ENCODE measurements at places on chromosomes 13 and 19. TPM values are rescaled to one million over a fixed set of nuclear protein-coding genes. Genes with fewer than 3 reads are reported as not detected.

- no peak for DNase-seq
Measured at GRCh38 chr19:29668746-29669609, 3.7 kb downstream of the PLEKHF1 start.

- no peak for DNase-seq
Measured at GRCh38 chr19:14405380-14405757, 13.8 kb downstream of the DDX39A start.

DNA sequence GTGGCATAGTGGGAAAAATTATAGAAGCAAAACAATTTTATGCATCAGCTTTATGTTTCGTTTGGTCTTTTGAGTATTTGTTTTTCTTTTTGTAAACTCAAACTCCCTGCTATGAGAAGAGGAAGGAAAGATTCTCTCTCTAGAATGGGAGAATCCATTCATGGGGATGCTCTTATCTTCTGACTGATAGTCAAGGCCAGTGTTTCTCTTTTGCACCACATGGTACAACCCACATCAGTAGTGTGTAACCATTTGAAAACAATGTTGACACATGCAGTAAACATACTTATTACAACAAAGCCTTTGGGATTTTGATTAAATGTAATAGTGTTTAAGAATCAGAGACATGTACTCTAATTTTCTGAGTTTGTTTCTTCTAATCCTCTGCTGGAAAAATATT lies 490.5 kb downstream of the MYO16 start:
- DNase-seq: no peak

GRCh38 chr13:71624653-71625600 lies 242.1 kb downstream of the DACH1 start:
- DNase-seq: no peak

GRCh38 chr13:33129886-33130285 lies 113.7 kb downstream of the KL start:
- DNase-seq: no peak

GRCh38 chr13:39781381-39781780 lies 125.9 kb downstream of the COG6 start:
- no peak for DNase-seq

- no peak for DNase-seq
Measured at GRCh38 chr13:18233783-18234299, 947.8 kb downstream of the TUBA3C start.

GRCh38 chr19:29478578-29479565 lies 46.9 kb upstream of the VSTM2B start:
- DNase-seq: peak; percentile 42

DNA sequence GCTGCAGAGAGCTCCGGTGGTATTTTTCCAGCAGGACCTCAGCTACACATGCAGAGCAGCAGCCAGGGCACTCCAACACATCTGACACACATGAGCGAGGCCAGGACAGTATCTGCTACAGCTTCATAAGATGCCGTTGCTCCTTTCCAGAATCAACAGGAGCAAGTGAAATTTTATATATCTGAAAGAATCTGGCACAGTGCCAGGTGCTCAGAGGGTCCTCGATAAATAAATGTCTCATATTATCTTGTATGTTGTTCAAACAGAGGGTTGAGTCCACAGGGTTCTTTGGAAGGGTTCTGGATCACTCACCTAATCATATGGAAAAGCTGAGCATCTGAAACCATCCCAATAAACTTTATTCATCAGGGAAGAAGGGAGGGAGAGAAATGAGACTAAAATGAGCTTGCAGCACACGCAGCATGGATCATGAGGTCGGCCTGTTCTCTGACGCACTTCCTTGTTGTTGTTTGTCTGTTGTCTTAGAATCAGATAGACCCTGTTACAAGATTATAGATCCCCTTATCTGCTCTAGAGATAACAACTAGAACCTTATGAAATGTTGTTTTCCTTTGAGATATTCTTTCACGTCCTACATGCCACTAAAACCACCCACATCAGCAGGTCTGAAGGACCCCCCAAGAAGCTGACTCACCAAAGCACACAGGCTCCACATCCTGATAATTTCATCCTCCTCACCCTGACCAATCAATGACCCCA lies 3.2 kb upstream of the METTL21C start:
- DNase-seq: no peak

DNA sequence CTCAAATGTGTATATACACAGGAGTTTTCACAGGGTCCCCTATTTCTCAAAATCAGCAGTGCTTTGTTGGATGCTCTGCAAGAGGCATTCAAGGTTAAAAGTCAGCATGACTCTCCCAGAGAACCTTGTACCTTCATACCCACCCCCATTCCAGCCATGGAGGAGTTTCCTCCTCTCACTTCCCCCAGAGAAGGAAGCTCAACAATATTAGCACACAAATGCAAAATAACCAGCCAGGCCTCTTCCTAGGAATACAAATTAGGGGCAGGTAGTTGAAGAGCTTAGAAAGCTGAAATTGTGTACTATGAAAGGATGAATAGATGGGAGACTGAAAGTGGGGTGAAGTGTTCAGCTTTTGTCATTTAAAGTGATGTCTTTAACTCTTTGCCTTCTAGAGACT lies 43.8 kb downstream of the SPRY2 start:
- no peak for DNase-seq

DNA sequence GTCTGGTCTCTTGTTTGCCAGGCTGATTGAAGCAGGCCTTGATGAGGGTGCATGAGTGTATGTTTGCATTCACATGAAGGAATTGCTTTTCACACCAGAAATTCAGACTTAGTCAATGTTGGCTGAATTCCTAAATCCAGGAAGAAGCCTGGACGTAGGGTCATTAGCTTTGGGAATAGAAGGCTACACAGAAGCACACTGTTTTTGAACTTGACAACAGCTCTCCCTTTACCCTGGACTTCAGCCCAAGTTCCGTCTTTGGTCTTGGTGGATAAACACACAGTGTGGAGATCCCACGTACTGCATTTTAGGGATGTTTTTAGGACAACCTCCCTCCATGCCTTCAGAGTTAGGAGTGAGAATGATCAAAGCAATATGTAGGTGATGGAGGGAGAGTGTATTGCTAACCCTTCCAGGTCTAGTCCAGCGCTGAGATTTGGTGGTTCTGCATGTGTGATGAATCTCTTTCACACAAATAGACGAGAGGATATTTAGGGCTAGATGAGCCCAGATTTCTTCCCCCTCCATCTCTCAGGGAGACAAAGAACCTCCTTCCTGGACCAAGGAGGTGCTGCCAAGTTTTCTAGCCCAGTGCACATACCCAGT lies 22.8 kb downstream of the TM6SF2 start:
- DNase-seq: no peak

DNA sequence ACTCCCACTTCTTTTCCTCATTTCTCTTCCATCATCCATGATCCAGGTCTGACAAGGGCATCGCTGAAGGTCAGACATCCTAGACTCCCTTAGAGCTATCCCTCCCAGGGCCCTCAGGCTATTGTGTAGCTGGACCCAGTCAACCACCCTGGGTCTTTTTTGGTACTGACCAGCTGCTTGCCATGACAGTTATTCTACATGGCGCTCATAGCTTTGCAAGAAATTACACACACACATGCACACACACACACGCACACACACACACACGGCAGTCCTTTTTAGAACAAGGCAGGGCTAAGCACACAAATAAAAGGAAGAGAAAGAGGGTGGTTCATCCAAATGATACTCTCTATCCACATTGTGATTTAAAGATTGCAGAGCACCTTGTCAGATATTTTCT lies 18.3 kb downstream of the SIAH3 start:
- DNase-seq: no peak

DNA sequence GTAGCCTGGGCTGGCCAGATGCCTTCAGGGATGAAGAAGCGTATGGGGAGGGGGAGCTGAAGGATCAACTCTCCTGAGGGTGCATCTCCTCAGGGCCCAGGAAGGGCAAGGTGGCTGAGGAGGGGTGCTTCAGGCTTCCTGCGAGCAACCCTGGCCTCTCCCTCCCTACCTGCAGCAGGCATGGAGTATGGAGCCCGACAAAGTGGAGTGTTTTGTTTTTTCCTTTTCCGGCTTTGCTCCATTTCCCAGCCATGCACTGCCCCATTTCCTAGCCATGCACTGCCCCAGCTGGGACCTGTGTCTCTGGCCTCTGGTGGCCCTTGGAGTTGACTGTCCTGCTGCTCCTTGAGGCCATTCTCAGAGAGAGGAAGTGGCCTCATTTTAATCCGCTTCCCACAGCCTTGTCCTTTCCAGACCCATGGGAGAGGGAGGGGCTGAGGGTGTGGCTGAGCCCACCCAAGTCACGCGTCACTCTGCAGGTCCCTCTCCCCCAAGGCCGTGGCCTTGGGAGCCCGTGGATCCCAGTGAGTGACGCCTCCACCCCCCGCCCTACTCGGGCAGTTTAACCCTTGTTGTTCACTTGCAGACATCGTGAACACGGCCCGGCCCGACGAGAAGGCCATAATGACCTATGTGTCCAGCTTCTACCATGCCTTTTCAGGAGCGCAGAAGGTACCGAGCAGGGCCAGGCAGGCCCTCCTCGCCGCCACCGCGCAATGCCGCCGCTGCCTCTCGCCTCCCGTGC lies 34.4 kb downstream of the CAPN12 start:
- DNase-seq: no peak

DNA sequence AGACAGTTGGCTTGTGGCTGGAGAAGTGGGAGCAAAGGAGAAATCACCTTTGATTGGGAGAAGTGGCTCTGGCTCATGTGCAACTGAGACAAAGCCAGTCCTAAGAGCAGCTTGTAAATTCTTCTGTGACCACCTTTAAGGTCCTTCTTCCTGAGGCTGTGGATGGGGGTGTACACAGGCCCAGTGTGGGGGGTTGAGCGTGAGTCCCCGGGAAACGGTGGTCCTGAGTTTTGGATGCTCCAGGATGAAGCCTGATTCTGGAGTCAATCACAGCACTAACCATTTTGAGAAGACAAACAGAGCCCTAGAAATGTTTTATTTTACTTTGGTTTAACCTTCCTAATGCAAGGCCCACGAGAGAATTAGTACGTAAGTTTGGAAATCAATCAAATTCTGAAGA lies 3.9 kb upstream of the CEBPA start:
- no peak for DNase-seq

DNA sequence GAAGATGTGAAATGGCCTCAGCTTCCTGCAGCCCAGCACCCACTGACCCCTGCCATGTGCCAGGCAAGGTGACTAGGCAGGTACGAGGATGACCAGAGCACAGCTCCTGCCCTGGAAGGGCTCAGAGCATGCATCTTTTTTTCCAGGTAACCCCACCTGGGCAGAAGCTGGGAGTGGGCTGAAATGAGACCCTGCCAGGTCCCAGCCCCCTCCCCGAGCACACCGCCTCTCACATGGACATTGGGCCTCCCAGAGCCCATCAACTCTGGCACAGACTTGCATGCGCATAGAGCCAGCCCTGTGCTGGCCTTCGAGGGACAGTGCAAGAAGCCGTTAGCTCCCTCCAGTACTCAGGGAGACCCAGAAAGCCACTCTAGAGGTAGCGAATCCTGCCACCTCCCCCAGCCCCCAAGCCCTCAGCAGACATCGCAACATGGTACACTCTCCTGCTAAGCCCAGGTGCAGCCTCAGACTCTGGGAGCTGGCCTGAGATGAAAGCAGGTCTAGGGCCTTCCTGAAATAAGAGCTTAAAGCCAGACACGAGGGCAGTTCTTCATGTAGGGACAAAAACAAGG lies 8.9 kb upstream of the VSTM2B start:
- no peak for DNase-seq

GRCh38 chr13:46982856-46983582 lies 86.2 kb upstream of the HTR2A start:
- no peak for DNase-seq

- DNase-seq: peak; percentile 41
Measured at GRCh38 chr19:47267350-47267759, 7.3 kb upstream of the INAFM1 start.

DNA sequence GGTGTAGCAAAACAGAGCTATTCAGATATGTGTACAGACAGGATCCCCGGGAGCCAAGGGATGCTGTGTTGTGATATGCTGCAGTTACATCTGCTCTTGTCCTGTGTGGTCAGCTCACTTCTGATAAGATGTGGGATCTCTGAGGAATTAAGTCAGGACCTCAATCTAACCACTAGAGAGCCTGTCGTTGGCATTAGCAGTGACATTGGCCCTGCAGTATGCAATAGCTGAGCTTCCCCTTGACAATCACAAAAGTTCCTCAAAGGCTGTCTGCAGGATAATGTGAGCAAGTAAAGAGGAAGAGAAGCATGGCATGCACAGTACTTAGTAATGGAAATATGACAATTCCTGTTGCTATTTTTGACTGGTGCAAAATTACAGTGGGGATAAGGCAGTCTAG lies 203.4 kb upstream of the MIR17HG start:
- peak; percentile 37 for DNase-seq

- DNase-seq: no peak
Measured at GRCh38 chr19:6068711-6069110, 41.6 kb downstream of the RFX2 start.

GRCh38 chr13:26616126-26616525 lies 58.6 kb downstream of the WASF3 start:
- DNase-seq: no peak

Gene RLN3
- total RNA-seq: not detected

Gene LILRB1
- total RNA-seq: 0.51 TPM

Gene PRR22
- not detected for total RNA-seq

Gene ZNF610
- 8.9 TPM for total RNA-seq

Gene RAB4B
- total RNA-seq: 5.6 TPM

Gene ATP4B
- not detected for total RNA-seq

Gene ZNF763
- 4.4 TPM for total RNA-seq
